ENCODE measurements at places on chromosomes 12 and 14. TPM values are rescaled to one million over a fixed set of nuclear protein-coding genes. Genes with fewer than 3 reads are reported as not detected.

The ASCL1 gene
- not detected for total RNA-seq

The AQP2 gene
- not detected for total RNA-seq

The DDX11 gene
- 53.2 TPM for total RNA-seq

The SLC38A6 gene
- total RNA-seq: 19.7 TPM

The GPR65 gene
- total RNA-seq: not detected

The CLEC4D gene
- not detected for total RNA-seq

The PRKAB1 gene
- total RNA-seq: 33.1 TPM

The MANSC4 gene
- total RNA-seq: not detected

The PLEK2 gene
- 27.6 TPM for total RNA-seq

The OR4E2 gene
- not detected for total RNA-seq

The MRPL42 gene
- total RNA-seq: 54.6 TPM

The ABHD12B gene
- total RNA-seq: not detected

The ACSS3 gene
- not detected for total RNA-seq

The IGF1 gene
- not detected for total RNA-seq

The SIX6 gene
- not detected for total RNA-seq

The ZNF839 gene
- 6.7 TPM for total RNA-seq

The TMEM132D gene
- not detected for total RNA-seq

The GALC gene
- 12.2 TPM for total RNA-seq

The TAS2R46 gene
- total RNA-seq: not detected

The CLEC6A gene
- not detected for total RNA-seq

The SLC39A5 gene
- total RNA-seq: not detected

The RIPK3 gene
- total RNA-seq: not detected

The TUNAR gene
- not detected for total RNA-seq

The SNW1 gene
- total RNA-seq: 87.1 TPM

The OTUB2 gene
- 4.8 TPM for total RNA-seq

The GLIPR1 gene
- total RNA-seq: 30.2 TPM

The SPIC gene
- not detected for total RNA-seq

The LRRC43 gene
- total RNA-seq: 0.17 TPM

The PCED1B gene
- 54.7 TPM for total RNA-seq

The RIMBP2 gene
- 0.01 TPM for total RNA-seq

The CELA1 gene
- total RNA-seq: not detected

The KIF26A gene
- total RNA-seq: 3.7 TPM

The KERA gene
- not detected for total RNA-seq

The SDR39U1 gene
- 33.4 TPM for total RNA-seq
